ENCODE measurements at places on chromosomes 4 and X.

GRCh38 chr4:151537687-151538086 is 128.7 kb downstream of the FHIP1A start:
- DNase-seq = no peak

DNA sequence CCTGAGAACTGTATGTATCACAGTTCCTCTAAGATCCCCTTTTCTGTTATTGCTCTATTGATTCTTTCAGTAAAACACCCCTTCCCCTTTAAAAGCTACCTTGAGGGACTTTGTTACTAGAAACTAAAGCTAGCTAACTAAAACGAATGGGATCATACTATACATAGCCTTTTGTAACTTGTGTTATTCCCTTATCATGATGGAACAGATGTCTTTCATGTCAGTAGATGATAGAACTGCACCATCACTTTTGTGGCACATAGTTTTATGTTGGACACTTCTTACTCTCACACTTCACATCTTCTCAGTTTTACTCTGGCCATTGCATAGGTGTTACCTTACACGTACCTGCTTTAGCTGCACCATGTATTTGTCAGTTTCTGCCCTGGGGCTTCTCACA is 46.6 kb upstream of the PGRMC2 start:
- DNase-seq = peak; percentile 85

DNA sequence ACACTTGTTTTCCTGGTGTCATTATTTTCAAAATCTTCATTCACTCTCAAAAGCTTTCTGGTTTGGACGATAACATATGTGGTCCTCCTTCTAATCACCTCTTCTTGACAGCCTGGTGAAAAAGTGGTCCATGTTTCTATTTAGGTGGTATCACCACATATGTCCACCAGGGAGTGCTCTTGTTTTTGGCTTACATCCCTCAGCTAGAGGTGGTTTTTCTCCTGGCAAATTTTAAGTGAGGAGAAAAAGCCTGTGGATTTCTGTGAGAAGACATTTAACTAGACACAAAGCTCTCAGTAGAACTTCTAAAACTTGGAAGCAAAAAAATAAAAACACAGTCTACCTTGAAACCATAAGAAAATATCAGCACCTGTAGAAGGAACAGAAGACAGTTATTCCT is 58.0 kb upstream of the FRMPD4 start:
- no peak for DNase-seq

DNA sequence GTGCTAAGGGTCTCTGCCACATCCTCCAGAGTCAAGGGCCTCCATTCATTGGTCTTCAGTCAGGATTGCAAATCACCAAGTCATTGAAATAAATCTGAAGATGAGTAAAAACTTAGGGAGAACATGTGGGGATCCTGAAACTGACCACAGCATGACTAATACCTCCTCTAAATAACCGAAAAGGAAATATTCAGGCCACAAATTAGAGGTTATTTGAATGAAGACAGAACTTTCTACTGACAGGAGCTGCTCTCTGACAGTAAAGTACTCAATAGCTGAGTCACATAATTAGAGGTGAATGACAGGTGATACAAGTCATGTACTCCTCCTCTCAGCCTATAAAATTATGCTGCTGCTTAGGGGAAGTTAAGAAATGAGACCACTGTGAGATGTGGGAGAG is 240.2 kb upstream of the F9 start:
- no peak for DNase-seq

GRCh38 chrX:69741721-69742120 is 125.8 kb downstream of the EDA start:
- no peak for DNase-seq

- no peak for DNase-seq
Measured at GRCh38 chr4:66694739-66695138, 850.6 kb downstream of the CENPC start.

DNA sequence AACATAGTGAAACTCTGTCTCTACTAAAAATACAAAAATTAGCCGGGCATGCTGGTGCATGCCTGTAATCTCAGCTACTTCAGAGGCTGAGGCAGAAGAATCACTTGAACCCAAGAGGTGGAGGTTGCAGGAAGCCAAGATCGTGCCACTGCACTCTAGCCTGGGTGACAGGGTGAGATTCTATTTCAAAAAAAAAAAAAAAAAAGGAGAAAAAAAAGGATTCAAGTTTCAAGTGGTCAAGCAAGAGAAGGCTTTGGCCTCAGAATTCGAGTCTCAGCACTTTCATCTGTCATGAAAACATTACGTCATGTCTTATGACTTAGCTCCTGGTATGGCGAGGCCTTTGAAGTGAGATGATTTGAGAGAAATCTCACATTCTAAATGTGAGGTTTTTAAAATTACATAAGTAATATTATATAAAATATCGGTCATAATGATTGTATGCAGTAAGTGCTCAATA is 21.2 kb upstream of the DHRSX start:
- no peak for DNase-seq

DNA sequence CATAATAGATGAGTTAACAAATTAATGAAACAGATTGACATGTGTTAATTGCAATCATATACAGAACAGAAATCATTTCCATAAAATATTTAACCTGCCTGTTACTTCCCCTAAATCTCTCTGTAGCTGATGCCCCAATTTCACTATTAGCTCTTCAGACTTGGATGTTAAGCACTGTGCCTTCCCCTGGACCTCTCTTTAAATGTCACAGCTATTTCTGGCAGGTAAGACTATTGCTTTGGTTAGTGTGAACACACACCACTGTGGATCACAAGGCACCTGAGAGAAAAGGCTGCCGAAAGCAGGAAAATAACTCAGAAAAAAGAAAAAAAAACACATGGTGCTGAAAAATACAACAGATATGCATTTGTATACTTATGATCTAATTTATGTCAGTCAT is 91.3 kb downstream of the SNCA start:
- no peak for DNase-seq

DNA sequence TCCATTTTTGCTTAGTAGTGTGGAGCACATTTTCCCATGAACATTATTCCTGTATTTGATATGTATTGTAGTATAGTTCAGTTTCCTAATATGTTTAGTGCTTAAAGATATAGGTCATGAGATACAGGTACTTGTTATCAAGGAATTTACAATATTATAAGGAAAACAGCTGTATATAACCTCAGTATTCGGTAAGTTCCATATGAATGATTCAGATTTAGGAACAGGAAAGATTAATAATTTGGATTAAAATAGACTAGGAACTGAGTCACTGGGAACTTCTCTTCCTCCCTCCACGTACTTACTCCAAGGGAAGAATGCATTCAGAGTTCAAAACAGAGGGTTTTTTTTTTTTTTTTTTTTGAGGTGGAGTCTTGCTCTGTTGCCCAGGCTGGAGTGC is 20.0 kb downstream of the DIAPH2 start:
- no peak for DNase-seq

DNA sequence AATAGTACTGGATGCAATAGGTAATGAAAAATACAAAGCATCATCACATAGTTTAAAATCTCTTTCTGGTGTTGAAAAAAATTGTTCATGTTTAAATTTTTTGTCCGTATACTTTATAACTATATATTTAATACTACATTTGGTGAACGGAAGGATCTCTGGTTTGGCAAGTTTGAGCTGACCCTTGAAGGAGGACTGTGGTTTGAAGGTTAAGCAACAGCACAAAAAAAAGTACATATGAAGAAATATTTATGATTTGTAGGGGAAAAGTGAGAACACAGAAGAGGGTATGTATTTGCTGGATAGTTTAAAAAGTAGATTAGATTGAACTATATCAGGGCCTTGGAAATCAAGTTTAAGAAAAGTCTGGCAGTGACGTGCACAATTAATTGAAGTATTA is 13.3 kb downstream of the SRP72 start:
- no peak for DNase-seq

DNA sequence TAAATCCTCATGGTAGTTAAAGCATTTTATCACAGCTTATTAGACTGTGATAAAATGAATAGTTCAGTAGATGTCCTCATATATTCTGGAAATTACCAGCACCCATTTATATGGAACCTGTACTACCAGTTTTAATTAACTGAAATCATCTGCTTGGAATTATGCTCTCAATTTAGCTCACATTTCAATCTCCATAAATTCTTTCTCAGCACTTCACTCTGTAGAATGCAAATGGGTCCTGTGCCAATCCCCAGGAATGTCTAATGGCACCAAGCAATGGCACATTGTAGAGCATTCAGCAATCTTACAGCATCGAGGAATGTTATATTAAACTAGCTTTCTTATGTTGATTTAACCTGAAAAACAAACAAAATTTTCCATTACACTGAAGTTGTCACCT is 355.1 kb downstream of the PDHA2 start:
- no peak for DNase-seq

- peak; percentile 27 for DNase-seq
Measured at GRCh38 chr4:106201373-106201772, 114.6 kb downstream of the TBCK start.

DNA sequence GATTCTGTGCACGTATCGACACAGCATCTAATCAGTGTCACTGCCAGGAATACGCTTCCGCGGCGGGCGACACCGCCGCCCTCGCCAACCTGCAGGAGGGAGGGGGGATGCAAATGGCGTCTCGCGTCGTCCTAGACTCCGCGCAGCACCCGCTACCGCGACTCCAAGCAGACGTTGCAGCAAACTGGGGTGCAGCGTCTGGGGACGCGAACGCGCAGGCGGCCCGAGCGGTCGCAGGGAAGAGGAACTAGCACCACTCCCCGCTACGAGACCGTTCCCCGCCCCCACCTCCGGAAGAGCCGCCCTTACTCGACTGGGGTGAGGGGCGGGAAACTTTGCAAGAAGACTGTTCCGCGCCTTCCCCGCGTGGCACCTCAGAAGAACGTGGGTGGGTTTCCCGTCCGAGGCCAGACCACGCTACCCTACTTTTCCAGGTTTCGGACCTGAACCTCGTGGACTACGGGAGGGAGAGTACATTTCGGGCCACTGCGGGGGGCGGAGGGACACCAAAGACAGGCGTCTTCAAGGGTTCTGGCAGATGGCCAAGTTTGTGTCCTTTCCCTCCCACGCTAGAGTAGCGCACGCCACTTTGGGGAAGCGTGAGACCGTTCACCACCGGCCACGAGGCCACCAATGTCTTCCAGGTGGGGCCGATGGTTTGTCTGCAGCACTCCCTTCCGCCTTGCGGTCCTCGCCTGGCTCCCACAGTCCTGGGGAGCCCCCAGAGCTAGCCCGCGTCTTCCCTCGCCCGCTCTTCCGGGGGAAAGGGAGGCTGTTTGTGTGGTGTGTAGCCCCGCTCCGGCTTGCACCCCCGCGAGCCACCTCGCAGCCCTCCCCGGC is 78.0 kb upstream of the BCOR start:
- DNase-seq = peak; percentile 91

GRCh38 chr4:182823576-182823975 is 93.6 kb downstream of the DCTD start:
- no peak for DNase-seq

GRCh38 chrX:72430405-72430968 is 124.8 kb upstream of the CITED1 start:
- DNase-seq = peak; percentile 15

DNA sequence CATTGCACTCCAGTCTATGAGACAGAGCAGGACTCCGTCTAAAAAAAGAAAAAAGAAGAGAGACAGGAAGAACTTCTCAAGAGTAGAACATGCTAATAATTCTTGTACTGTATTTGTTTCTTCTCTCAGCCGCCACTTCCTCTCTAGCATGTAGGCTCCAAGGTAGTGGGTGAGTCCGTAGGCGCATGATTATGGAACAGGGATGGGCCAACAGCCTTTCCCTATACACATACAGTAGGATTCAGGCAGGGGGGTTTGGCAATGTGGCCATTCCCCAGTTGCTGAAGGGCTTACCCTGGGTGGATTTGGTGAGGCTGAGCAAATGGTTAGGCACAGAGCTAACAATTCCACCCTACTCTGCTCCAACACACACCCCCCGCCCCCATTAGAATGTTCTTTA is 35.0 kb upstream of the APLN start:
- DNase-seq = no peak

- no peak for DNase-seq
Measured at GRCh38 chr4:48388525-48389154, 47.3 kb downstream of the SLAIN2 start.

GRCh38 chr4:119774840-119775239 is 146.2 kb upstream of the PDE5A start:
- no peak for DNase-seq

DNA sequence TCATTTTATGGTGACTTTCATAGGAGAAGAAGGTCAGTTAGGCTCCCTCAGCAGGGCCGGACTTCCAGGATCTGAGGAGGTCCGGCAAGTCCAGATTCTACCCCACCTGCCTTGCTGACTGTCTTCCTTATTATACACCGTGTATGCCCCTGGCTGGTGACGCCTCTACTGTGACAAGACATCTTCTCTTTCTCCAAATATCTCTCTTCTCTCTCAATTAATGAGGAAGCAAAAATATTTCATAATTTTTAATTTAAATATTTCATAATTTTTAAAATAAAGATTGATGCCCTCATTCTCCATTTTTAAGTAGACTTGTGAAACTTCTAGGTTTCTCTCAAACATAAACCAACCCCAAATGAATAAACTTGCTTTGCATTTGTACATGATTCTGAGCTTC is 202.5 kb downstream of the NSUN7 start:
- no peak for DNase-seq

GRCh38 chrX:1435241-1435895 is 17.3 kb downstream of the ASMTL start:
- DNase-seq = no peak

DNA sequence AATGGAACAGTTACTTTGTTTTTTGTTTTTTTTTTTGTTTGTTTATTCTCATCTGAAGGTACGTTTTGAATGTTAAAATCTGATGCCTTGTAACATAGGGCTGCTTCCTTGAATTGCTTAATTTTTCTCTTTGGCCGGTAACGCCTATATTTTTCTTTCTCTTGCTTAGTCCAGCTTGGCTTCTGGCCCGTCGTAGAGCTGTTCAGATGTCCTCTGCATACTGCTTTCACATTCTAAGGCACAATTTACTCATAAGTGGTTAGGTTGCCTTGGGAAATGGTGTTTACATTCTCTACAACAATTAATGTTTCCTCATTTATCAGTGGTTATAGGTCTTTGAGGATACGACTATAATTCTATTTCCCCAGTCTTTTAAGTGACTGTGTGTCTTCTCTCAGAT is 7.9 kb downstream of the NONO start:
- no peak for DNase-seq

DNA sequence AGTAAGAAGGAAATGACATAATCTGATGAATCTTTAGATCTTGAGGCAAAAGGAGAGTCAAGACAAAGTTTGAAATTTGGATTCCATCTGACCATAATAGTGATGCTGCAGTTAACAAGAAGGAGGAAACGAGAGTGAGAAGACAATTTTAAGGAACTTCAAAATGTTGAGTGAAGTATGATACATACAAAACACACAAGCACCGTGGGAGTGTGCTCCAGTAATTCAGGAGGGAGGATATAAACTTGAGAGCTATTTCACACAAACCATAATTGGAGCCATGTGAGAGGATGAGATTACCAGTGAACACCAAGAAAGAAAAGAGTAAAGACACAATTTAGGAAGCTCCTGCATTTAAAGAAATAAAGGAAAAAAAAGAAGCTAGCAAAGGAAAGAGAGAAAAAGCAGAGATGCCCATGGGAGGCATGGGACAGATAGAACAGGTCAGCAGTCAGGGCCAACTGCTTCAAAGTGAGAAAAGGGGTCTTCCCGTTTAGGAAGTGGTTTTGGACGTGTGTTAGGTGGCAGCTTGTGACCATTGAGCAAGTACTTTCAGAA is 150.7 kb upstream of the SLC7A11 start:
- DNase-seq = no peak

- DNase-seq = no peak
Measured at GRCh38 chr4:138751309-138751708, 264.3 kb upstream of the NOCT start.
